ENCODE measurements at places on chromosomes 1 and 21.
A peak's percentile ranks its signal among the peaks of the same experiment; 100 is the strongest.

DNA sequence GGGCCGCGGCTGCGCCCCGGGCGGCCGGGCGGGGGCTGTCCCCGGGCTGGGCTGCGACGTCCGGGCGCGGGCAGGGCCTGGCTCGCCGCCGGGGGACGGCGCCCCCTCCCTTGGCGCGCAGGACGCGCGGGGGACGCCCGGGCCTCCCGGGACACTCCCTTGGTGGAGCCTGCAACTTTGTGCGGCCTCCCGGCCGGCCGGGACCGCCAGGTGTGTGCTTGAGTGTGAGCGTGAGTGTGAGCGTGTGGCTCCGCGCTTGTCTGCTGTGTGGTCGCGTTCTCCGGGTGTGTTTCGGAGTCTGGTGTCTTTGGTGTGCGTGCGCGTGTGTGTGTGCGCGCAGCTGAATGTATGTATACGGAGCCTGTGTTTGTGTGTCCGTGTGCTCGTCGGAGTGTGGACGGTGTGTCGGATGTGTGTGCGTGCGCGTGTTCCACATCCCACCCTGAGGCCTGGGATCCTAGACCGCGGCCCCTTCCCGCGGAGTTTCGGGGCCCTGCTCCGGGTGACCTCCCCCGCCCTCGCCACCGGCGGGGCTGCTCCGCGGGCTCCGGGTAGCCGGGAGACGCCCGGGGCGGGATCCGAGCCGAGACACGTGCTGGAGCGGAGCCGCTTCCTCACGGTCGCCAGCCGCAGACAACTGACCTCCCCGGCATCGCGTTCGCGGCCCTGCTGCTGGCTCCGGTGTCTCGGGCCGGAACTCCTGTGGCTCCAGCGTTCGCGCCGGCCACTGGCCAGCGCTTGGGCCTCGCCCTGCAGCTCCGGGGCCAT is 1.7 kb downstream of the PTPRU start:
- DNase-seq: peak; percentile 11

- DNase-seq: no peak
These were observed 500 bp downstream of the EPHA10 start for GRCh38 chr1:37764414-37764825.

GRCh38 chr1:69919129-69919921 is 286.1 kb downstream of the LRRC40 start:
- DNase-seq: no peak

- peak; percentile 29 for DNase-seq
These were observed 137.4 kb upstream of the GRIK3 start for GRCh38 chr1:37171691-37172090.

- DNase-seq: peak; percentile 85
These were observed at the start of gene LRRC3 for GRCh38 chr21:44454747-44455523. TSS of gene LRRC3 (plus strand) at chr21:44455510. CDS start at chr21:44456645, 1,135 bp downstream.

GRCh38 chr1:94560333-94560732 is 18.8 kb upstream of the F3 start:
- DNase-seq: no peak

GRCh38 chr1:186834399-186834958 is 5.7 kb downstream of the PLA2G4A start:
- no peak for DNase-seq

GRCh38 chr1:53686091-53686964 is 52.6 kb downstream of the GLIS1 start:
- DNase-seq: no peak

GRCh38 chr1:179143322-179143721 is 61.5 kb downstream of the TOR3A start:
- no peak for DNase-seq

- DNase-seq: no peak
These were observed 3.9 kb downstream of the PGD start for GRCh38 chr1:10402729-10403274.
